H54 (cell line): ENCODE measurements at places on chromosomes 2 and 18.
A peak's percentile ranks its signal among the peaks of the same experiment; 100 is the strongest.

GRCh38 chr2:3675687-3676086, 17.7 kb downstream of the ALLC start:
- no peak for DNase-seq

DNA sequence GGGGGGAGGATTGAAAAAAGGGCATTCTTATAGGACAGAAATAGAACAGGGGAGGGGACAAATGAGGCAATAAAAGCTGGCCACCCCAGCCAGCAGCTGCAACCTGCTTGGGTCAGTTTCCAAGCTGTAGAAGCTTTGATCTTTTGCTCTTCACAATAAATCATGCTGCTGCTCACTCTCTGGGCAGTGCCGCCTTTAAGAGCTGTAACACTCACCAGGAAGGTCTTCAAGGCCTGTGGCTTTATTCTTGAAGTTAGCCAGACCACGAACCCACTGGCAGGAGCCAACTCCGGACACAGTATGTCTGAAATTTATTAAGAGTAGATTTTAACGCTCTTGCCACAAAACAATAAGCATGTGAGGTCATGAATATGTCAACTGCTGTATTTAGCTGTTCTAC, 649.9 kb upstream of the RAB6C start:
- no peak for DNase-seq

GRCh38 chr2:25105336-25106085, 62.9 kb downstream of the POMC start:
- DNase-seq: peak; percentile 68

GRCh38 chr2:196399722-196400691, 228.6 kb upstream of the STK17B start:
- peak; percentile 42 for DNase-seq

DNA sequence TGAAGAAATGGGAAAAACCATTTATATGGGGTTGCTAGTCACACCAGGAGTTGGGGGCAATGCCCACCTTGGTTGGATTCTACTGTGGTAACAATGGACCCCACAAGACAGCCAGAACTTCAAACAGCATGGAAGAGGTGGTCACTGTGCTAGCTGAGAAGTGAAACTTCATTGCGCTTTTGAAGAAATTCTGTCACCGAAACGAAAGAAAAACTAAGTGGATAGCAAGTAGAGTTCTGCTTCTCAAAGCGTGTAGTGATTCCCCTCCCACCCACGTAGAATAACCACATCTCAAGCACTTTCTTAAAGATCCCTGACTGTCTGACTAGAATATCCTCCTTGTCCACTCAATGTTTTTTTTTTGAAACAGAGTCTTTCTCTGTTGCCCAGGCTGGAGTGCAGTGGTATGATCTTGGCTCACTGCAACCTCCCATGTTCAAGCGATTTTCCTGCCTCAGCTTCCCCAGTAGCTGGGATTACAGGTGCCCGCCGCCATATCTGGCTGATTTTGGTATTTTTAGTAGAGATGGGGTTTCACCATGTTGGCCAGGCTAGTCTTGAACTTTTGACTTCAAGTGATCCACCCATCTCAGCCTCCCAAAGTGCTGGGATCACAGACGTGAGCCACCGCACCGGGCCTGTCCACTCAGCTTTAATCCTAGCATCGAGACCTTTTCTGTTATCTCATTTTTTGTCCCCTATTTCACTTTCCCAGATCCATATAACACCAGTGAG, 30.1 kb upstream of the CCL20 start:
- no peak for DNase-seq
